ENCODE measurements at places on chromosomes 4 and X.

DNA sequence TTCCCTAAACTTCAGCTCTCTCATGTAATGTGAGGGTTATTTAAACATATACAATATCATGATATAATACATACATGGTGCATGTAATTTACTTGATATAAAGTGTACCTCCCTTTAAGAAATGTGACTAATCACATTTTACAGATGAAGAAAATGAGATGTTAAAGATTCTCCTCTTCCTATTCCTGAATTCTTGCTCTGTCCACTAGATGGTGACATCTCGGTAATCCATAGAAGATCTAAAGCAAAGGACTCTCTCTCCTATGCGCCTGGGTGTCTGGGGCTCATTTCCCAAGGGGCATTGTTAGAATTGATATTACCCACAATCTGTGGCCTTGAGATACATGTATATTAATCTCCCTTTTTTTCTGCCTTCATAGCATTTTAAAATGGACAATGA lies 804.9 kb downstream of the RAB28 start:
- DNase-seq = peak; percentile 31

DNA sequence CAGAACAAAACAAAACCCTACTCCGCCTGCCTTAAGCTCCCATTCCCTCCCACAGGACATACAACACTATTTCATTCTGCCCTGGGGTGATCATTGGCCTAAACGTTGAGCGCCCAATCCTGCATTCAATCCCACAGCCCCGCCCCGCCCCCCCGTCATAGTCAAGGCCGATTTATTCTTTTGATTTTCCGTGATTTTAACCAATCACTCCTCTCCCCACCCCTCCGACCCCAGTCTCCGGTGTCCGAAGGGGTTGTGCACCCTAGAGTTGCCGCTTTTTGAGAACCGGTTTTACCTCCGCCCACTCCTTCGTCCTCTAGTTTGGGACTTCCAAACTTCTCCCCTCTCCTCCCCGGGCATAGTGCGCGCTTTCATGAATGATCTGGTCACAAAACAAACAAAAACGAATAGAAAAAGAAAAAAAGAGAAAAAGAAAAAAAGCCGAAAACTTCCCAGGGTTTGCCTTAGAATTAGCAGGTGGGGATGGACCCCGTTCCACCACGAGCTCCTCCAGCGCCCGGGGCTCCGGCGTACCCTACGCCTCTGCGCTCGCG lies 446 bp upstream of the UBE2A start:
- DNase-seq = peak; percentile 54

DNA sequence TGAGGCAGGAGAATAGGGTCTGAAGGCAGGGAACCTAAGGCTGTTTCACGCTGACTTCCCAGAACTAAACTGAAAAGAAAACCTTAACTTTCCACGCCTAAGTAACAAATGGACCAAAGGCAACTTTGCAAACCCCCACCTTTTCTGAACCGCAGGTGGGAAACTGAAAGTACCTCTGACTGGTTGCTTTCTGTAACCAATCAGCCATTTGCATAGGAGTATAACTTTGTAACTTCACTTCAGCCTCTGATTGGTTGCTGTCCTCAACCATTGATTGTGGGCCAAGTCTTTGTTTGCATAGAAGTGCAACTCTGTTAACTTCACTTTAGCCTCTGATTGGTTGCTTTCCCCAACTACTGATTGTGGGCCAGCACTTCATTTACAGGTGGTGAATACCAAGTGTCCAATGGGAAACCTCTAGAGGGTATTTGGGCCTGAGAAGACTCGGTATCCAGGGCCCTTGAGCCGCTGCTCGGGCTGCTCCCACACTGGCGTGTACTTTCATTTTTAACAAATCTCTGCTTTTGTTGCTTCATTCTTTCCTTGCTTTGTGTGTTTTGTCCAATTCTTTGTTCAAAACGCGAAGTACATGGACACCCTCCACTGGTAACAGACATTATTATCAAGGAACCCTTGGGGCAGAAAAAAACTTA lies 121.6 kb upstream of the CBR4 start:
- DNase-seq = peak; percentile 18

GRCh38 chr4:67558493-67558892 lies at the start of gene STAP1:
TSS of gene STAP1 (plus strand) at chr4:67558727. CDS start at chr4:67558810, 83 bp downstream.
- no peak for DNase-seq

GRCh38 chrX:46044486-46044885 lies 500.7 kb downstream of the ZNF674 start:
- DNase-seq = no peak

Measured in mesendoderm (in vitro differentiated cells).